ENCODE measurements at places on chromosomes 16 and 17.

DNA sequence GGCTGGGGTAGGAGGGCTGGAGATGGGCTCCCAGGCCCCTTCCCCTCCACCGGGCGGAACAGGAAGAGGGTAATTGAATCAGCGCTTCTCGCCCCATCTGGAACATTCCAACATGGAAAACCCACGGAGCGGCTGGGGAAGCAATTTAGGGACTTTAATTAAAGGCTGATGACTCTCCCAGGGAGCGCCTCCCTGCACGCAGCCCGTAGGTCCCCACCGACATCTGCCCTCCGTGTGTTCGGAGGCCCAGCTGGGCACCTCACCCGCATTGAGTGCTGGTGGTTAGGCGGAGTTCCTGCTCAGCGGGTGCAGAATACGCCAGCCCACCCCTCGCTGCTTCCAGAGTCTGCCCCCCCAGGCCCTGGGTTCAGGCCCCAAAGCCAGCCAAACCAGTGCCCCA lies 10.0 kb downstream of the HS3ST6 start:
- no peak for DNase-seq

- DNase-seq = peak; percentile 66
Measured at GRCh38 chr16:30637944-30638343, 12.8 kb upstream of the PRR14 start.

DNA sequence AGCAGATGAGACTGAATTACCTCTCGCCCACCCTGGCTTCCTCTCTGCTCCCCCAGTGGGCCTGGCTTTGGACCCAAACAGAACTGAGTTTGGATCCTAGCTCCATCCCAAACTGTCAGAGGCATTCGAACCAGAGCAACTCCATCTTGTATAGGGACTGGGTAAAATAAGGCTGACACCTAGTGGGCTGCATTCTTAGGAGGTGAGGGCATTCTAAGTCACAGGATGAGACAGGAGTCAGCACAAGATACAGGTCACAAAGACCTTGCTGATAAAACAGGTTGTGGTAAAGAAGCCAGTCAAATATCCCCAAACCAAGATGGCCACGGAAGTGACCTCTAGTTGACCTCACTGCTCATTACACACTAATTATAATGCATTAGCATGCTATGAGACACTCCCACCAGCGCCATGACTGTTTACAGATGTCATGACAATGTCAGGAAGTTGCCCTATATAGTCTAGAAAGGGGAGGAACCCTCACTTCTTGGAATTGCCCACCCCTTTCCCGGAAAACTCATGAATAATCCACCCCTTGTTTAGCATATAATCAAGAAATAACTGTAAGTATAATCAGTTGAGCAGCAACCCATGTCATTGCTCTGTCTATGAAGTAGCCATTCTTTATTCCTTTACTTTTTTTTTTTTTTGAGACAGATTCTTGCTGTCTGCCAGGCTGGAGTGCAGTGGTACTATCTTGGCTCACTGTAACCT lies 44.4 kb downstream of the LYRM1 start:
- DNase-seq = peak; percentile 59

GRCh38 chr16:86088287-86088686 lies 189.3 kb downstream of the IRF8 start:
- no peak for DNase-seq

DNA sequence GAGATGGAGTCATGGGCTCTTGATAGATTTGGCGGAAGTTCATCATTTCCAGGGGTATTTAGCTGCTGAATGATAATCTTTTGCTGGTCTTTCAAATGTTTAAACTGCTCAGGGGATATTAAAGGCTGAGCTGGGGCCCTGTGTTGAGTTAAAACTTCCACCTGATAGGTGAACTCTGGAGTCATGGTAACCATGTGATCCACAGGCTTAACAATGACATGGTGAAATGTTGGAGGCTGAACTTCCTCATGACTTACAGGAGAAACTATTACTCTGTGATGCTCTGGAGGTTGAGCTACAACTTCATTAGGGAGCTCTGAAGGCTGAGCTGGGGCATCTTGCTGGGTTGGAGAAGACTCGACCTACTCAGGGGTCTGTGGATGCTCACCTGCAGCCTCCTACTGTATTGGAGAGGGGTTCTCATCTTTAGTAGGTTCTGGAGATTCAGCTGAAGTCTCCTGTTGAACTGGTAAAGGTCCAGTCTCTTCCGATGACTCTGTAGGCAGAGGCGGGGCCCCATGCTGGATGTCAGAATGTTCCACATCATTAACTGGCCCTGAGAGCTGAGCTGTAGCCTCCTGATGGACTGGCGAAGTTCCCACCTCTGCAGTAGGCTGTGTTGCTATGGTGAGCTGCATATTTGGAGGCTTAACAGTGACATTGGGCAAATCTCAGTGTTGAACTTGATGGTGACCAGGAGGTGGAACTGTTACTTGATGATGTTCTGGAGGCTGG lies 24.2 kb downstream of the RDM1 start:
- DNase-seq = no peak

DNA sequence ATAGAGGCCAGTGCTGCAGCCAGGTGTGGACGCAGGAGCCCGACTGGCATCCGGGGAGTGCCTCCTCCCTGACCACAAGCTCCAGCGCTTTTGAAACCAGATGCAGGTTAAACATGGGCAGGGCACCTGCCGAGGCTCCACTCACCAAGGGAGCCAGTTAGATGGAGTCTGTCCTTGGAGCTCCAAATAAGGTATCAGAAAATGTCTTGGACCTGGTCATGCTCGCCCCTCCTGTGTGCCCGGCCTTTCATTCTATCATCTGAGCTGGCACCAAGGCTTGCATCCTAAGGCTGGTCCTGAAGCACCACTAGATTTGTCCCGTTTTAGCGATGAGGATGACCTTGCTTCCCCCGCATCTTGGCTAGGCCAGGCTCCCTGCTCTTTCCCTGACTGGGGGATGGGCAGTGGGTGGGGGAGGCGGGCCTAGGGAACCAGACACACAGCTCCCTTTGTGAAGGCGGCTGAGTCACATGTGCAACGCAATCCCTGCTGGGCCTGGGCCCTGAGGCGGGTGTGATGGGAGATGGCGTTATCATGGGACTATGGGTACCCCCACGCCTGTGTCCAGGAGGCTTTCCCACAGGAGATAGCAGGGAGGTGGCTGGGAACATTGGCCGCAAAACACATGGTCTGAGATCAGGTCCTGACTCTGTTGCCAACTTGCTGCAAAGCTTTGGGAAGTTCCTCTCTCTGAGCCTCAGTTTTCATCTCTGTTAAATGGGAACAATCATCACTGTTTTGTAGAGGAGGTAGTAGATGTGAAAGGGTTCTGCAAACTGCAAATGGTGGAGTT lies 5.0 kb upstream of the ADGRG1 start:
- no peak for DNase-seq

DNA sequence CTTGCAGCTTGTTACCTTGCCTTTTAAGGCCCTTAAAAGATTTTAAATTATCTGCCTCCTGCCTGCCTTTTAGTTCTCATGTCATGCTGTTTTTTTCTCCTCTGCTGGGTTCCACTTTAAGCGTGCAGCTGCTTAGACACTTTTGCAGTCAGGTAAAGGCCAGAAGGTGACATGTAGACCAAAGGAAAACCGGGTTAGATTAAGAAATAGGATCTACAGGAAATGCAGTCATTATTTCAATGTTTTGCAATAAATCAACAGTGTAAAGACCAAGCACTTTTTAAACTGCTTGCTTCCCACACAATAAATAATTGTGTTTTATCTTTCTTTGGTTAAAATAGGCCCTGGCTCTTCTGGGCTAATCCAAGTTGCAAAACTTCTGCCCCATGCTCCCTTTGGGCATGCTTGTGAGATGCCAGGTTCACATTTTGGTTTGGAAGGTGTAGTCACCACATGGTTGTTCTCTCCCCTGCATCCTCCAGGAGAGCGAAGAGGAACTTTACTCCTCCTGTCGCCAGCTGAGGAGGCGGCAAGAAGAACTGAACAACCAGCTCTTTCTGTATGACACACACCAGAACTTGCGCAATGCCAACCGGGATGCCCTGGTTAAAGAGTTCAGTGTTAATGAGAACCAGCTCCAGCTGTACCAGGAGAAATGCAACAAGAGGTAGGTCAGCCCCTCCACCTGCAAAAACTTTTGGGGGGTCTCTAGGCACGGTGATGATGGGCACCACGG lies 54.9 kb downstream of the SDR42E1 start:
- DNase-seq = no peak

- no peak for DNase-seq
Measured at GRCh38 chr16:52770828-52771227, 223.9 kb upstream of the TOX3 start.

- DNase-seq = no peak
Measured at GRCh38 chr17:27459433-27459832, 3.2 kb downstream of the KSR1 start.

- DNase-seq = no peak
Measured at GRCh38 chr16:67718668-67719047, 458 bp downstream of the GFOD2 start.

DNA sequence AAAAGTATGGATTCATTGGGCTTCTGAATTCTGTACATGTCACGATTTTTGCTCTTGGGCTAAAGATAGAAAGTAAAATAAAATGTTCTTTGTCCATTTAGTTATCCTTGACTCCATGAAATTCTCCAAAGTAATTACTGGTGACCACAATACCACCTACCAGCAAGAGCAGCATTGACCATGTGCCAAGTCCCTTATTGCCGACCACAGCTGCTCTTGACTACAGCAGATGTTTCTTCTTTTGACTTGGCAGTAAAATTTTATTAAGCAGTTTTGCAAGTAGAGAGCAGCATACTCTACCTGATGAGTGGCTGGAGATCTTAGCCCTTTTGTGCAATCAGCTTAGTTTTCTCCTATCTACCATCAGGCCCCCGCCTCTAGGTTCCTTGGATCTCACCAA lies 152.2 kb upstream of the TBX2 start:
- no peak for DNase-seq

DNA sequence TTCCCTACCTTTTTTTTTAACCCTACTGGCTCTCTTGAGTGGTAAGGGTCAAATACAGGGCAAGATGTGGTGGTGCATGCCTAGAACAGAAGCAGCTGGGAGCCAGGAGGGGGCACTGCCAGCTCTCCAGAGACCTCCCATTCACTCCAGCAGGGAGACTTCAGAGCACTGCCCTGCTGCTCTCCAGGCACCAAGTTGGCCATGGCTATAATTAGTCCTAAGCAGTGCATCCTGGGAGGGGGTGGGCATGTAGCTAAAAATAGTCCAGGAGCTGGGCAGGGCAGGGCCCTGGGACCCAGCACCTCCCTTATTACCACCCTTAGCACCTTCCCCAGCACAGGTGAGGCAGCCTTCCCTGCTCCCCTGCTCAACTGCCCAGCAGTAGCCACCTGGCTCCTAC lies 3.5 kb downstream of the CORO6 start:
- no peak for DNase-seq

DNA sequence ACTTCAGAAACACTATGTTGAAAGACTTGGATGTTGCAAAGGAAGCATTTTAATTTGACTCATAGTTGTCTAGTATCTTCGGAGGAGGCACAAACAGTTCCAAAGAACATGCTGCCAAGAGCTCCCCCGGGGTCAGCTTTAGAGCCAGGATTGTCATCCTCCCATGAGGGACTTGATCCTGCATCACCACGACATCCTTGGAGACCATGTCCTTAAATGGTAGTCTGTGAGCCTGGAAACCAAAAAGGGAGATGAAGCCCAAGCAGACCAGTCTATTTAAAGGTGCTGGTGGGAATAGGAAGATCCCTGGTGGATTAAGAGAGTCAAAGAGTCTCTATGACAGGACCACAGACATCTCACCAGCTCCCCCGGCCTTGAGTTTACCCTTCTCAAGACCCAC lies 33.3 kb upstream of the DYNLRB2 start:
- no peak for DNase-seq

Measured in CD4-positive, alpha-beta T cell treated with Interferon alpha-2 for 1 hour (primary cell).